Ecto neural progenitor cell (in vitro differentiated cells): ENCODE measurements at places on chromosomes 4 and X.
A peak's percentile ranks its signal among the peaks of the same experiment; 100 is the strongest.

- no peak for DNase-seq
Observed at GRCh38 chrX:30513284-30513683, 64.3 kb downstream of the TASL start.

DNA sequence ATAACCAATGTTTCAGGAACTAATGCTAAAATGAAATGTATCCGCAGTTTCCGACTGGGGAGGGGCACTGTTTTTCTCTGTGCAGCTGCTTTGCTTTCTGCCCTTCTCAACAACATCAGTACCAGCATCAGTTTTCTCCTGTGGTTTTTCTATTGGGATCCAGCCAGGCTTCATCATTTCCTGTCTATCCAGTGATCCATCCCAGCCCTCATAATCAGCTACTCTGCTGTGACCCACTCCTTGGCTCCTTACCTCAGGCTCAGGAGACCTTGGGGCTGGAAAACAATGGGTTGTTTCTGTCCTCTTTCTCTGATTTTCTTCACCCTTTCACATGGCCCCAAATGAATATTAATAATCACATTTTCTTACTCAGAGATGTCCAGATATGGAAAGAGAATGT, 222.2 kb upstream of the DKK2 start:
- DNase-seq = no peak

DNA sequence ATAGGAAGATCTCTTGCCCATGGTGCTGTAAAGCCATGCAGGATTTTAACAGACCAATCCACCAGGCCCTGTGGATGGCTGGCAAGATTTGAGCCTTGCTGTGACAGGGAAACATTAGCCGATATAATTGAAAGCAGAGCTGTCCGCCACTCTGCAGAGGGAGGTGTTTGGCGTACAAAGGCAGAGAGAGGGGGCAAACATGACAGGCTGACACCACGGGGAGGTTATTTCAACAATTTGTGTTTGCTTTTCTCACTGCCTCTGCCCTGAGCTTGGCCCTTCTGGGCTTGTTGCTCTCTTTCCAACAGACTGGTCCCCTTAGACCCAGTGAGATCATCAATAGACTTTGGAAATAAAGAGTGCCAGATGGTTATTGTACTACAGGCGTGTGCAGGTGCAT, 59.4 kb downstream of the CLNK start:
- no peak for DNase-seq

- peak; percentile 83 for DNase-seq
Observed at GRCh38 chrX:33434256-33435092, 223.1 kb upstream of the DMD start.

DNA sequence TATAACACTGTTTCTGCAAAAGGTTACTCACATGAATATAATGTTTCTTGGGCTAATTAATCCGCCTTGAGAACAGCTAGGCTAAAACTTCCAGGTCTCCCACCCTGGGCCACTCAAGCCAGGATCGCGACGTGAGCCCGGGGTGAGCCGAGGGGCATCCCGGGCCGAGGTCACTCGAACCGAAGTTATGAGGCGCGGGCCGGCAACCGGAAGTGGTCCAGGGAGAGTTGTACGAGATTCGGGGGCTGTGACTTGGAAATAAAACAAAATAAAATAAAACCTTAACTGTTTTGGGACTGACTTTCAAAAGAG, 317 bp downstream of the CMC4 start:
- no peak for DNase-seq

DNA sequence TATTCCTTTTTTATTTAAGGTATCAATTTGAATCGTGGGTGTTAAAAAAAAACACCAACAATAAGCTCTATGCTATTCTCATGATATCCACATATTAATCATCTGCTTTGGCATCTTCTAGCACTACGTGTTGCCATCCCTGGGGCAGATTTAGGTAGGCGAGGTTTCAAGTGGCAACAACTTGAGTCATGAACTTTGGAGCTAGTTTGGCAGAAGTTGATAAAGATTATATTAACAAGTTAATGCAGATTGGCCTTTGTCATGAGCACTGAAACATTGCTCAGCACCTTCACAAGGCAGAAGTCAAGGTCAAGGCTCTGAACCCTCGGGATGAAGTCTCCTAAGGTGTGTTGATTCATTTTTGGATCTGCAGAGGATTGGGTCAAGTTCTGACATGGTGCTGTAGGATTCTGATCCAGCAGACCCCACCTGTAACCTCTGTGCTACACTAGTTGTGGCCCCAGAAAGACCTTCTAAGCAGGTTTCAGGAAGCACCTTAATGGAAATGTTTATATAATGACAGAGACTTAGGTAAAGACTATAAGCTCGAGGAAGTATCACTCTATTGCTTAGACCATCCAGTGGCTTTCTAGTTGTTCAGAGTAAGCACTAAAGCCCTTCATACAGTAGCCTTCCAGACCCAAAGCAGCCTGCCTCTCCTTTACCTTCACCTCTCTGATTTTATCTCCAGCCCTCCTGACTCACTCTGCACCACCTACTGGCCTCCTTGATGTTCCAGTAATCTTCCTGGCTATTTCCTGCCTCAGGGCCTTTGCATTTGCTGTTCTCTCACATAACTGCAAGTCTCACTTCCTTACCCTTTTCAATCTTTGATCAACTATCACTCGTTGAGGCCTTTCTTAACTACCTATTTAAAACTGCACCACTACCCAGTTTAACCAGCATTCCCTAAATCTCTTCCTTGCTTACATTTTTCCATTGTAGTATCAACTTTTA, 117.0 kb upstream of the SLC4A4 start:
- DNase-seq = no peak

DNA sequence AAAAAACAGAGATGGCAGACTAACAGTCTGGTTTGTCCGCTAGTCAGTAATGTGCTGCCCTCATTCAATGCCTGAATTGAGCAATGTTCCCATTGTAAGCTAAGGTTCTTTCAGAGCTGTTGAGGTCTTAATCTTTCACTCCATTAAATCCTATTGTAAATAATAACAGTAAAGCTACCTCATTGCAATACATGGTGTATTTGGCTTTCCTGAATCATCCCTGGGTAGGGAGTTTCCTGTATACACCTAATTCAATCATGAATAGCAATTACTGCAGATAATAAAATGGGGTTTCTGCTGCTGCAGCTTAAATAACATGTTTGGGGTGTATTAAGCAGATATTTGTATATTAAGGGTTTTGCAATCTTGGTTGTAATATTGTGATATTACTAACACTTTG, 1100.2 kb upstream of the INTU start:
- DNase-seq = no peak

DNA sequence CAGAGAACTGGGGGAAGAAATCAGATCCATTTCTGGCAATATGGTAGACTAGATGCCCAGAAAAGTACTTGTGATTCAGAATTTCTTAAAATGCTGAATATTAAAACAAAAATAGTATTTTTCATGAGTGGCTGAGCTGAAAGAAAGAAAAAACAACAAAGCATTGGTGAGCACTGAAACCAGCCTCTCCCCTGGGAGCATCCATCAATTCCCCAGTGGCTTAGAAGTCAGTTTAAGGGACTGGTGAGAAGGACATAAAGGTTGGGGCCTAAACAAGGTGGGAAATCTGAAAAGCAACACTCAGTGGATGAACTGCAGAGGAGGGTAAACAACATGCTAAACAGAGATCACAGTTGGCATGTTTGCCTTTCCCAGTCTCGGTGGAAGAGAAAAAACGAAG, 20.4 kb downstream of the LRBA start:
- DNase-seq = no peak

- no peak for DNase-seq
Observed at GRCh38 chr4:143287572-143287923, 49.1 kb upstream of the GAB1 start.

DNA sequence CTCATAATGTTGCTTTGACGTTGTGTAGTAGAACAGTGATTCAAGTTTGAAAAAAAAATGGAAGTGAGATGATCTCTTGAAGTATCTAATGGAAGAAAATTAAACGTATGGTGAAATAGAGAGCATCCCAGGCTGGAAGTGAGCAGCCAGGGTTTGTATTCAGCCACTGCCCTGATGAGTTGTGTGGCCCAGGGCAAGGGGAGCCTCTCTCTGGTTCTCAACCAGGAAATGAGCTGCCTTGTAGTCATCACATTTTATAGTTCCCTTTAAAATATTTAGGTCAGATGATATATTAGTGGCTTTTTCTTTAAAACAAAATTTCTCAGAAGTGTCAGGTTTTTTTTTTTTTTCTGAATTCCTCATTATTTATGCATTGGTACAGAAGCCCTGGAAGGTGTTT, 150.3 kb downstream of the GPAT3 start:
- no peak for DNase-seq

DNA sequence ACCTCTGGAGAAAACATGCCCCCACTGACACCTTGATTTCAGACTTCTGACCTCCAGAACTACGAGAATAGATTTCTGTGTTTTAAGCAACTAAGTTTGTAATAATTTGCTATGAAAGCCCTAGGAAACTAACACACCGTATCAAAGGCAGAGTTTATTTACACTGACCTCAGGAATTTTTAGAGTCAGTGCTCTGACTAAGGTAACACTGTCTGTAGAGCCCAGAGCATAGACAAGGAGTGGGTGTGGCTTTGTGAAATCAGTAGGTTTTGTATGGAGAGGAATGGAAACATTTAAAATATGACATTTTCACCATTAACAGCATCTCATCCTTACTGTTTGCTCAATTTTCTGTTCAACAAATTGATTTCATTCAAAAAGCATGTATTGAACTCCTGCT, 764.4 kb upstream of the PCDH10 start:
- DNase-seq = no peak

GRCh38 chrX:136780763-136781162, at the start of gene ARHGEF6:
ARHGEF6 (minus strand) TSS chrX:136780932; CDS start chrX:136780882, 50 bp downstream.
- DNase-seq = no peak

GRCh38 chrX:40265936-40266335, 168.2 kb upstream of the BCOR start:
- DNase-seq = no peak

DNA sequence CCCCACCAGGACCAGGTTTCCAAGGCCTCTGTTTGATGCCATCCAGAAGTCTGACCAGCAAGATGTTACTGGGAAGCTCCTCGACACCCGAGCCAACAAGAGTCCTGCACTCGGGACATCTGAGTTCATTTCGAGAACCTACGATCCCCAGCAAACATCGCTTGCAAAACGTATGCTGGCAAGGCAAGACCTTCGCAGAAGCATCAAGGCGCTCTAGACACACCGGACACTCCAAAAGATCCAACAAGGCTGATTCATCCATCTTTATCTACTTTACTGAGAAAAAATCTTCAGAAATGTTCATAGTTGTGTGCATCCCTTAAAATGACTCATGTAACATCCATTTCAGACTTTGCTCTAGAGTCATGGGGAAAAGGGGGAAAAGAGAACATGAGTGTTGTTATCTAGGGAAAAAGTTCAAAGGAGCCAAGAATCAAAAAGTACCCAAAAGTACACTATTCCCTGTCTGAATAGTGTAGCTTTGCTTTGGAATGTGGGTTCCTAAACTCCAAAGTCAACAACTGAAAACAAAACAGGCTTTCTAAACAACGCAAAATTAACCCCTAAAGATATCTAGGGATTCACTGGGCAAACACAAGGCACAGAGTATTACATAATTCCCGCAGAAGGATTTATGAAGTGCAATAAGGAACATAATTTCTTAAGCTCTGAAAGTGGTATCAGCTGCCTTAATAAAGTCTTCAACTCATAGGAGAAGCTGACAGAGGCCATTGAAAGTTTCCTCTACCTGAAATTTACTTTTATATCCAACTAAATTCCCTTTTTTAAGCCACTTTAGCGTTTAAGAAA, 1.6 kb downstream of the SH3RF1 start:
- DNase-seq = no peak

DNA sequence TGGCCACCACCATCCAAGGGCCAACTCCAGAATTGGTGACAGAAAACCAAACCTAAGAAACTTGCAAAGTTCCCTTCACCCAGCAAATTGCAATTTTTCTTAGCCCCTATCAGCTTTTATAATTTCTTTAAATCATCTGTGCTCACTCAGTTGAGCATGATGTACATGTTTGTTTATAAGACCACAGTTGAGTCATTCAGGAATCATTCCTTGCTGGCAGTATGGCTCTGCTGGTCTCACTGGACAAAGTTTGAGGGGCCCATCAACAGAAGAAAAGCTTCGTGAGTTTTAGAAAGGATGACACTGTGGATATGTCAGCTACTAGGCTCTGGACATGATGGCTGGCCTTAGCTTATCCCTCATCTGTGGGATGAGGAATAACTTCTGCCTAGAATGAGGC, 4.0 kb downstream of the TRPC5 start:
- no peak for DNase-seq

DNA sequence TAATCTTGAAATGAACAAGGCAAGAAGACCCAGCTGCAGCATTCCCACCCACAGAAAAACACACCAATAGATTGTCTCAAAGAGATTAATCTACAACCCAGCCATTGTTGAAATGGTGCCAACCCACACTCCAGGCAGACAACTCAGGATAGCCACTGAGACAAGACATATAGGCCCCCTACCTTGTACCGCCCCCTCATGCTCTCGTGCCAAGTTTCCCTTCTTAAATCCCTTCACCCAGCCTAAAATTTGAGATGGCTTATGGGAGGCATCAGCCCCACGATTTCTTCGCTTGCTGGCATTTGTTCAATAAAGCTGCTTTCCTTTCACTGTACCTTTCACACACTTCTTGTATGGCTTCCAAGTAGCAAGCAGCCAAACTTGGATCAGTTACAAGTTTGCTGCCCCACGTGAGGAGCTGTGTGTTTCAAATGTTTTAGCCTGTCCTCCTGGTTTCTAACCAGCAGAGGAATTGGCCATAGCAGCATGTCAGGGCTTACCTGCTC, 1754.1 kb downstream of the C4orf33 start:
- DNase-seq = no peak

DNA sequence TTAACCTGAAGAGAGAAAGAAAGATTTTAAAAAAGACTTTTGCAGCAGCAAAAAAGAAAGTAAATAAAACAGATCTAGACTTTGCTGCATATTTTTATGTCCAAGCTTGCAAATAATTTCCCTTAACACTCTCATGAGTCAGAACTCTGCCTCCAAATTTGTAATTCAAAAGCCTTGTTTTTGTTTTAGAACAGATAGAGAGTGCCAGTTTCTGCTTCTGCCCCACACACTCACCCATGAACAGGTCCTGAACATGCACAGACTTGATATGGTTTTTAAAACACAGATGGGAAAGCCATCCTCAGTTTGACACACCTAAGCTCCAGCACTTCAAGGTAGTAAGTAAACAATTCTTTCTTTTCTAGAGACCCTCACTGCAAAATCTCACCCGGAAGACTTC, 39.7 kb upstream of the VCX3B start:
- no peak for DNase-seq

DNA sequence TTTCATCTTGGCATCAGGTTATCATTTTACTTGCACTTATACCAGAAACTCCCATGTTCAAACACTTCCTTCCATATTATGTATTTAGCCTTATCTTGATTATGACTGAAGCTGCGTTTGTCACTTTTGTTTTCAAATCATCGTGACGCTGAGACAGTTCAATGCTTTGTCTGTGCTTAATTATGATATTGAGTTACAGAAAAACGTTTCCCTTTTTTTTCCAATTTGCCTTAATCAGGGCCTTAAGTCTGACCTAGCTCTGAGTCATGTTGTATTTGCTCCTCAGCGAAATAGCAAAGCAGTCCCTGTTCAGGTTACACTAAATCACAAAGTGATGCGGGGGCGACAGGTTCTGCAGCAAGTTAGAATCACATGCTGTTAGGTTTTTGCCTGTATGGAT, 254.7 kb downstream of the AFF2 start:
- no peak for DNase-seq
